ENCODE measurements at places on chromosomes 5 and 9.
A peak's percentile ranks its signal among the peaks of the same experiment; 100 is the strongest.

- DNase-seq = no peak
Observed at GRCh38 chr5:161042443-161042842, 190.4 kb upstream of the ATP10B start.

GRCh38 chr9:135051316-135052038 is 36.0 kb upstream of the OLFM1 start:
- no peak for DNase-seq

GRCh38 chr9:84297162-84297821 is 43.3 kb downstream of the SLC28A3 start:
- no peak for DNase-seq

DNA sequence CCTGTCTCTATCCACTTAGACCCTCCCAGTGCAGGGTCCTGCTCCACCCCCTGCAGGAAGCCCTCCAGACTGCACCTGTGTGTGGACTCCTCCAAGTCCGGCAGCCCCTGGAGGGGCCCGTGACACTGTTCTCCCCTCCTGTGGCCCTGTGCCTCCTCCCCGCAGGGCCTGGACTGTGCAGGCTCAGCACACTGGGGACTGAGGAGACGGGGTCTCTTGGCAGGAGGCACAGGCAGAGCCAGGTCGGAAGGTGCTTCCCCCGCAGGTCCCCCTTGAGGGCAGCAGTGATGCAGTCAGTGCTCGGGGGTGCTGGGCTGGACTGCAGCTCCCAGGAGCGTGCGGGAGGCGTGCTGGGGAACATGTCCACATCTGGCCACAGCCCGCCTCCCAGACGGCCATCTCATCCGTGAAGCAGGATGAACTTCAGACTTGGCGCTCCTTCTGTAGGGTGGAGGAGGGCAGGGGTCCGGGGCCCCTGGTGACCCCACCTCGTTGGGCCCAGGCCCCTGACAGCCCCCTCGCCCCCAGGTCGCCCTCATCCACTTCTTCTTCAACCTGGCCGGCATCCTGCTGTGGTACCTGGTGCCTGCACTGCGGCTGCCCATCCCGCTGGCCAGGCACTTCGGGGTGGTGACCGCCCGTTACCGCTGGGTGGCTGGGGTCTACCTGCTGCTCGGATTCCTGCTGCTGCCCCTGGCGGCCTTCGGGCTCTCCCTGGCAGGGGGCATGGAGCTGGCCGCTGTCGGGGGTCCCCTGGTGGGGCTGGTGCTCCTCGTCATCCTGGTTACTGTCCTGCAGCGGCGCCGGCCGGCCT is 4.9 kb downstream of the SLC34A3 start:
- no peak for DNase-seq

- no peak for DNase-seq
Observed at GRCh38 chr5:68450245-68450852, 234.8 kb downstream of the PIK3R1 start.

- peak; percentile 36 for DNase-seq
Observed at GRCh38 chr9:91422758-91423711, 597 bp downstream of the NFIL3 start.

DNA sequence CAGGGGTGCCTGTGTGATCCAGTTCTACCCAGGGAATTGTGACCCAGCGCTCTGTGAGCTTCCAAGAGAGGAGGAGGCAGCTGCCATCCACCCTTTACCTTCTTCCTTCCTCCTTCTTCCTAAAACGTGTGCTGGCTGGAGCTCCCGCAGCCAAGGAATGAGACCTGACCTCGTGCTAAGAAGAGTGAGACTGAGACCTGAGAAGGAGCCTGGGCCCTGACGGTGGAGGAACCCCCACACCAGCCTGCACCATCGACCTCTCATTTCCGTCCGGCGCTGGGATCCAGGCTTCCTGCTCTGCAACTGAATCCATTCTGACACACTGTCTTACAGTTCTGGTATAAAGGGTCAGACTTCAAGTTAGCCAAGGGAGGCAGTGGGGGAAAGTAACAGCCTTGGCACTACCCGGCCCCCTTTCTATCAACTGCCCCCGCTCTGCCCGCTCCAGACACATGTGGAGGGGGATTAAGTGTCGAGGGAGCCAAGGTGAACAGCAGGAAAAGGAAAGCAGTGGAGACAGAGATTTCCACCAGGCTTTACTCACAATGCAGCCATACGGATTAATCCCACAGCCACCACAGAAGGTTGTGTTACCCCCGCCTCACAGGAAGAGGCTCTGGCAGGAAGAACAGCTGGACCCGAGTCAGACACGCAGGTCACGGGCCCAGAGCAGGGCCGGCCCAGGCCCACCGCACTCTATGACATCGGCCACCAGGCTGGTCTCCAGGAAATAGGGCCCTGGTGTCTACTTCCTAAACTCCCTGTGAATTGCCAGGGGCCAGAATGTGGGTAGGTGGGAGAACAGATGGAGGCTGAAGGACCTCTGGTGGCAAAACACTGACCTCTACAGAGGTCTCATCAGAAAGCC is 15.8 kb downstream of the MGAT1 start:
- DNase-seq = no peak

GRCh38 chr5:56625541-56625940 is 189.8 kb upstream of the MAP3K1 start:
- DNase-seq = no peak

DNA sequence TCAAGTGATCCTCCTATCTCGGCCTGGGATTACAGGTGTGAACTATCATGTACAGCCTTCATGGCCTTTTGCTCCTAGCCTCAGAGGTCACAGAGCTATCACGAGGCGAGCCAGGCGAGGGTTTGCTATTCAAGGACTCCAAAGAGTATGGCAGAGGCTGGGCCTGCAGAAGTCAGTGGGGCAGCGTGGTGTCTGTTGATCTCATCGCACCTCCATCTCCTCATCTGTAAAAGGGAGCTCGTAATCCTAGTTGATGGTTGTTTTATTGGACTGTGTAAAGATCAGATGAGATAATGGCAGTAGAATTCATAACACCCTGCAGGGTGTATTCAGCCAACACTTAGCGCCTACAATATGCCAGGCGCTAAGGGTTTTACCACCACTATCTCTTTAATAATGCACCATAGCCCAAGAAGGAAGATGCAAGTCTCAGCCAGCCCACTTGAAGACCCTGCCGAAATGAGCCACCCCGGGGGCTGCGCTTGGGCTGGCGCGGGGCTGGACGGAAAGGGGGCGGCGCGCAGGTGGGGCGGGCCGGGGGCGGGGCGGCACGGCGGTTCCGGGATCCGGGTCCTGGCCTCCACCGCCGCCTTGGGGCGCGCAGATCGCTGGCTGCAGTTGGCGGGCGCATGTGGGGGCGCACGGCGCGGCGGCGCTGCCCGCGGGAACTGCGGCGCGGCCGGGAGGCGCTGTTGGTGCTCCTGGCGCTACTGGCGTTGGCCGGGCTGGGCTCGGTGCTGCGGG is at the start of gene GALNT12:
GALNT12 (plus strand) TSS at position 601 of the 744 bp plus-strand sequence; CDS start at position 630, 29 bp downstream.
- DNase-seq = no peak

DNA sequence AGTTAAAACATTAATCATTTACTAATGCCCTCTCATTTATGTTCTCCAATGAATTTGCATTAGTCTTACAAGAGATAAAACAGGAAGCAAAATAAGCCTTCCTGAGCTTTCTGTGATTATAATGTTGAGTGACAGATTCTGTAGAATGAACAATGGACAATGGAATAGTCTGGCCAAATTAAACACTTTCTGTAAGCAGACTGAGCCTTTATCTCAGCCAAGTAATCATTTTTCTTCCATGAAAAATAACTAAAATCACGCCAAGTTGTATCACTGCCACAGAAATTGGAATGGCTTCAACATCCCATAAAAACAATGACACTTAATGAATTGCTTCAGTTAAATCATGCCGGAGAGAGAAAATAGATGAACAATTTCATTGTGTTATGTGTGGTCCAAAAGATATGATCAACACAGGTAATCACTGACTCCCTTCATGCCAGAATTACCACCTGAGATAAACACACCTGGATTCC is 63.0 kb downstream of the TSSK1B start:
- DNase-seq = no peak

DNA sequence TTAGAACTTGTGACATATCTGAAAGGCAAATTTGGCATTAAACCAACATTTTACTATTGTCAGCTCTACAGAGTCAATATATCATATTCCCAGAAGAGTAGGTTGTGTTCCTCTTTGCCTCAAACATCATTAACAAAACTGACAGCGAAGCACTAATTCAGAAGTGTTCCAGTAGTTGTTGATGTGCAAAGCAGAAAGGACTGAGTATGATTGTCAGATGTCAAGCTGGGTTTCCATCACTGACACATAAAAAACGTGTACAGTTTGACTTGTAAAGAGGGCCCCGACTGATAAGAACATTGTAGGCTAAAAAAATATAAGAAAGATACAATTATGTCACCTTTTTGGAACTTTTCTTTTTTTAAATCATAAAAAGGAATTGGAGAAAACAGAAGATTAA is 101.5 kb upstream of the ZNF608 start:
- DNase-seq = no peak

GRCh38 chr9:89593727-89594427 is 10.9 kb upstream of the GADD45G start:
- no peak for DNase-seq

DNA sequence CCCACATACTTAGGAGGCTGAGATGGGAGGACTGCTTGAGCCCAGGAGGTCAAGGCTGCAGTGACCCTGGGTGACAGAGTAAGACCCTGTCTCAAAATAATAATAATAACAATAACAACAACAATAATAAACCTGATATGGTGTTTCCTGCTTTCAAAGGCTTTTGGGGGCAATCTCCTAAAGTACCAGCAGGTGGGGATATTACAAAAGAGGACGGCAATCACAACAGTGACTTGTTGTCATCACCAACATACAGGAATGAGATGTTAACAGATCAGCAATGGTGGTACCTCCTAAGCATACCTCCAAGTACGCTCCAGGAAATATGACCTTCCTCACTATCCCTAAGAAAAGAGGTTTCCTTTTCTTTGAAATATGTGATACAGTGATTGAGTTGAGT is 91.1 kb upstream of the RNF180 start:
- DNase-seq = no peak

DNA sequence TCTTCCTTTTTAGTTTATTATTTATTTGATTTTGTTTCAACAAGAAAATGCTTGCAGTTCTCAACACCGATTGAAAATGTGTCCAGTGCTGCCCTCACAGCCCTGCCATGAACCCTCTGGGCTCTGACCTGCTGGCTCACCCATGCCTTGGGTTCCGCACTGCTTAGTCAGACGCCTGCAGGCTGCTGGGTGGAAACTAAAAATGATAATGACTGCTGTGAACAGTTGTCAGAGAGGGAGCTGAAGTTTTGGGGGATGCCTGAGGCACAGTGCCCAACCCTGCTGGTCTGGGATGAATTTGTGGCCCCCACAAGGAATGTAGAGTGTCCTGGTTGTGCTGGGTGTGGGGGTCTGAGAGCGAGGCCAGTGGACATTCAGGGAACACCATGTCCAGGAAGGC is 22.2 kb upstream of the CFAP157 start:
- DNase-seq = no peak

GRCh38 chr9:16139774-16140173 is 586.9 kb downstream of the CCDC171 start:
- no peak for DNase-seq

GRCh38 chr9:134939836-134940235 is 22.1 kb upstream of the FCN1 start:
- no peak for DNase-seq

DNA sequence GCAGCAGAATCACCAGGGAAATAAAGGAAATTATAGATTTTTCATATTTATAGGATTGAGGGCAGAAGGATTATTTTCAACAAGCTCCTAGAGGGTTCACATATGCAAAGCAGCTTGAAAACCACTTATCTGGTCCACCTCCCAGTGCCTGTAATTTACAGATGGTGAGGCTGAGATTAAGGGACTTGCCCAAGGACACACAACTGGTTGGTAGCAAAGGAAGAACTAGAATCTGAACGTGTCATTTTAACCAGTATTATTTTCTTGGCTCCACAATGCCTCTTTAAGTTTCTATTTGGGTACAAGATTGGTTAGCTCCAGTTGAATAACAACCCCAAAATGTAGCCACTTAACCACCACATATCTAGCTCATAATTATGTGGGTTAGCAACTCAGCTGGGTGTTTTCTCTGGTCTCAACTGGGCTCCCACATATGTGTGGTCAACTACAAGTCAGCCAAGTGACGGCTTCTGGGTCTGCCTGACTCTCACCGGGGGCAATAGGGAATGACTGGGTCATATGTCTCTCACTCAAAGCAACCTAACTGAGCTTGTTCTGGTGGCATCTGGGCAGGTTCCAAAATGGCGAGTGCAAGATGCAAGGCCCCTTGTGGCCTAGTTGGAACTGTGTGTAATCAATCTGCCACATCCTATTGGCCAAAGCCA is 127.7 kb downstream of the ZDHHC21 start:
- DNase-seq = no peak

DNA sequence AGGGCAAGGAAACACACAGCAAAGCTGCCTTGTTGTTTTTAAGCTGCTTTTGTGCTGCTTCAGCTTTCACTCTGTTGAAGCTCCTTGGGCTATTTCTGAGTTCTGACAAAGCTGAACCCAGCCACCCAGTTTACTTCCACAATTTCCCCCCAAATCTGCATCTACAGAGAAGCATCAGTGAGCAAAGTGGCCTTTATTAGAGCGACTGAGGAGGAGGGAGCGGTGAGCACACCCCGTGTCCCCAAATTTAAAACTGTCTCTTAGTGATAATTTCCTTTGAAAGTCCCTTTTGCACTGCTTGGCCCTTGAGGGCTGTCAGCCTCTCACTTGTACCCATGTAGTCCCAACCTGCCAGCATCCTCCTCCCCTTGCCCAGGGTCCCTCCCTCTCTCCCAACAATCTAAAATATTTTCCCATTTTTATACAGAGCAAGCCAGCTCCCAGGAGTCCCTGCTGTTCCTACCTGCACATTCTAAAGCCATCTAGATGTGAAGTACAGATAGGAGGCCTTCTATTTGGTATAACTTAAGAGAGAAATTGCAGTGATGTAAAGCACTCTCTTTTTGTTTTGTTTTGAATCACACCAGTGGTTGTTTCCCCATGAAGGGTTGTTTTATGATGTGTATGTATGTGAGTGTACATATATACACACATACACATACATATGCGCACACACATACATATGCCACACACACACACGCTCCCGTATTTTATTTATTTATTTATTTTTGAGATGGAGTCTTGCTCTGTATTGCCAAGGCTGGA is 313.5 kb downstream of the TLE4 start:
- DNase-seq = no peak

- no peak for DNase-seq
Observed at GRCh38 chr5:178699681-178700253, 30.7 kb downstream of the ZNF354A start.

GRCh38 chr9:95157481-95158151 is 159.9 kb downstream of the FANCC start:
- no peak for DNase-seq

GRCh38 chr9:93682155-93682968 is 106.0 kb downstream of the PHF2 start:
- DNase-seq = peak; percentile 44

DNA sequence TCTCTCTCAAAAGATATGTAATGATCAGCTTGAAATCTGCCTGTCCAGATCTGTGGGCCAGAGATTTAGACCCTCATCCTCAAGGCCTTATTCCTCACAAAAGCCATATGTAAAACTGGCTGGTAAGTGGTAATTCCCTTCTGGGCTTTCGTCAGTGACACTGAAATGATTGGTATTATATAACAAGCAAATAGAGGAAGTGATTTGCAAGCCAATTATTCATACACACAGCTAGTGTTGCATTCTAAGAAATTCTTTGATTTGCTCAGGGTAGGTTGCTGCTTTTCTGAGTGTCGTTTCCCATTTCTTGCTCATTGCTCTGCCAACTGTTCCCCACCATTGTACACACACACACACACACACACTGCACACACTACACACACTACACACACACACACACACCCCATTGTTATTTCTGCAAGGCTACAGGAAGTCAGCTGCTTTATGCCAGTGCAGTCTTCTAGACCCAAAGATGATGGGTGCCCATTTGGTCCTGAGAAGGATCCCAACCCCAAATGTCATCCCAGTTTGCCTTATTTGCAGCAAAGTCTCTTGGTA is 76.8 kb downstream of the PRLR start:
- no peak for DNase-seq
